ENCODE measurements at places on chromosomes 5 and 9.

DNA sequence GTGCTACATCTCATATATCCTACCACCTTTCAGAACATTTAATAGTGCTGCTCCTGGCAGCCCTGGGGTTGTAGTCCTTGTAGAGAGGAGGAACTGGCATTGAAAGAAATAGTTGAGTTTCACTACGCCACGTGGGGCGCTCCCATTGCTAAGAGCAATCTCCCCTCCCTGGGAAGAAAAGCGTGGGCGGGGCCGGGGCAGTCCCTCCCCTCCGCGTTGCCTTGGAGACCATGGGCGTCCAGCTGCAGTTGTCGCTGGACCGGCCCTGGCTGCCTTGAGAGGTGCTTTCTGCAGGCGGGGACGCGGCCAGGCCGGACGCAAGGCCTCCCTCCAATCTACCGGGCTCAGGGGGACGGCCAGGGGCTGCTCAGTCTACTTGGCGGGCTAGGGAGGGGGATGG, 368 bp upstream of the CCDC180 start:
- peak; percentile 5 for DNase-seq

DNA sequence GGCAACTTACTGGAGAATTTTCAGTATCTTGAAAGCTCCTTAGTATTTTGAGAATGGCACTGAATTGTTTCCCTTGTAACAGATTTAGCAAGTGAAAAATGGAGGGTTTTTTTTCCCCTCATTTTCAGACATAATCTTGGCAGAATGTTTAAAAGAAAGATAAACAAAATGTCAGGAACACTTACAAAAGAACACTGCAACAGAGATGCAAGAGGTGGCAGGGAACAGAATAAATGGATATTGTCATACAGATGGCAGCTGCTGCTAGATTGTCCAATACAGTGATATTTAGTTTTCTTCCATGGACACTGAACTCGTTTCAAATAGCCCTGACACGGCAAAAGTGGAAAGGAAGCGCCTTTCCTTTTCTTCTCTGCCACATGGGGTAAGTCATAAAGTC, 76.9 kb upstream of the ZNF608 start:
- DNase-seq, result no peak

DNA sequence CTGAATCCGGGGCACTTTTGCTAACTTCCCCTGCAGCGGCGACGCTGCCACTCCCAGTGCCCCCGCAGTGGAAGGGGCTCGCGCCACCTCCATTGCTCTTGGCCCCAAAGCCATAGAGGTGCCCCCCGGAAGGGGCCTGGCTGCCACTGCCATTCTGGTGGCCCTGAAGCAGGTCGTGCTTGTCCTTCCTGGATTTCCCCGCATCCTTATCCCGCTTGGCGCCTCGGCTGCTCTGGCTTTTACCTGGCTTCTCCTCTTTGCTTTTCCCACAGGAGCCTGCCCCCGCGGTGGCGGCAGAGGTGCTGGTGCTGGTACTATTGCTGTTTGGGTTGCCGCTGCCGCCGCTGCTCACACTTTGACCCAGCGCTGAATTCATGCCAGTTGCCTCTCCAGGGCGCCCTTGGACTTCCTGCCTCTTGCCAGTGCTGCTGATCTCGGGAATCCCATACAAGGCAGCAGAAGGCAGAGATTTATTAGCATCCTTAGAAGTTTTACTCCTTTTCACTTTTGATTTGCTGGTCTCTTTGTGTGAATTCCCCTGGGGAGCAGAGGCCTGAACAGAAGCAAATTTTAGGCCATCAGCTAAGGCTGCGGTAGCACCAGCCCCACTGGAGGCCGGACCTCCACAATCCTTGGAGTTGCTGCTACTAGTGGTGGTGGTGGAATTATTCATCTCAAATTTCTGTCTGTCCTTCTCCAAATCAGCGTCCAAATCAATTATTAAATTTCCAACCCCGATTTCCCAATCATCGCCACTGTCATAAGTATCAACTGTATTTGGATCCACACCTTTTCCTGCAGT, 2.1 kb downstream of the ZNF608 start:
- DNase-seq, result no peak

GRCh38 chr5:169988206-169988605, 7.9 kb upstream of the INSYN2B start:
- no peak for DNase-seq

GRCh38 chr5:40406741-40407211, 272.9 kb upstream of the PTGER4 start:
- DNase-seq, result no peak

GRCh38 chr5:166262395-166262794, 2029.0 kb upstream of the WWC1 start:
- no peak for DNase-seq

GRCh38 chr5:125595095-125595494, 828.1 kb upstream of the GRAMD2B start:
- no peak for DNase-seq

GRCh38 chr5:63240063-63240755, 661.6 kb downstream of the LRRC70 start:
- no peak for DNase-seq

Data from stimulated activated CD4-positive, alpha-beta T cell treated with anti-CD3 and anti-CD28 coated beads, Interleukin-4, amount 100 ng/mL, for 1 hour (primary cell).